ENCODE measurements at places on chromosomes 6 and 20.

GRCh38 chr20:43831481-43832065 lies 83.1 kb upstream of the TOX2 start:
- DNase-seq, result no peak

DNA sequence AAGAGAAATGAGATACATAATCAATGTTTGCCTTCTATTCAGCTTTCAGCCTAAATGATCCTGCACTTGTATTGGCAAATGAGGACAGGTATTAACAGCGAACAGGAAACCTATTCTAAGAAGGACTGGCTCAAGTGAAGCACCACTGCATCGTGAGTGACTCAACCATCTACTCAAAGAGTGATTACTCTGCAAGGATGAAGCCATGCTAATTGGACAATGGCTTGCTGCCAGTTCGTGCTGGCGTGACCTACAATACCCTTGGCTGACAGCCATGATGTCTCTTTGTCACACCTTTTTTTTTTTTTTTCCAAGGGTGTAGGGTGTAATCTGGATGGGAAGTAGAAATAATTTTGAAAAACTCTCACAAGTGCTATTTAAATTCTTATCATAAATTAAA lies 104.9 kb downstream of the GJA10 start:
- DNase-seq, result peak; percentile 48

GRCh38 chr6:4675121-4675520 lies 101.1 kb upstream of the CDYL start:
- DNase-seq, result no peak

GRCh38 chr6:14596410-14596809 lies 478.8 kb downstream of the CD83 start:
- peak; percentile 11 for DNase-seq

DNA sequence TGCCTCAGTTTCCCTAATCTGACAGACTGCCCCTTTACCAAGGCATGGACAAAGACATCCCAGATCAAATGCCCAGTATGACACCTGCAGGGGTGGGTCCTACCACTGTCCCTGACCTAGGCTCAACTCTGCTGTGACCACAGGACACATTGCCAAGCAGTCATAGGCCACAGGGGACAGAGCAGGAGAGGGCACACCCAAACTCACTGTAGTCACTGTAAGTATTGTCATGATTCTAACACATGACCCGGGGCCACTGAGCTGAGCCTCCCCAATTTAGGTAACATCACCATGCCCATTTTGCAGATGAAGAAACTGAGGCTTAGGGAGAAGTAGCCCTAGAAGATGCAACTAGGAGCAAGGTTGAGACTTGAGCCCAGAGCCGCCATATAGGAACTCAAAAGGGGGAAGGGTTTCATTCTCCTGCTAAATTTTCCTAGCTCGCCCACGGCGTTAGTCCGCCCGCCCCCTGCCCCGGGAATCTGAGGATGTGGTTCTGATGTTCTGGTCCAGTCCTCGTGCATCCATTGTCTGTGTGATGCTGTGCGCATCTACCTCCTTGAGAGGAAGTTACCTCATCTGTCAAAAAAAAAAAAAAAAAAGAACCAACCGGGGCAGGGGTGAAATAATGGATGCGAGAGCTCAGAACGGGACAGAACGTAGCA lies 44.8 kb downstream of the PMEPA1 start:
- DNase-seq, result no peak

- no peak for DNase-seq
Observed at GRCh38 chr6:53813801-53814200, 19.0 kb downstream of the LRRC1 start.

DNA sequence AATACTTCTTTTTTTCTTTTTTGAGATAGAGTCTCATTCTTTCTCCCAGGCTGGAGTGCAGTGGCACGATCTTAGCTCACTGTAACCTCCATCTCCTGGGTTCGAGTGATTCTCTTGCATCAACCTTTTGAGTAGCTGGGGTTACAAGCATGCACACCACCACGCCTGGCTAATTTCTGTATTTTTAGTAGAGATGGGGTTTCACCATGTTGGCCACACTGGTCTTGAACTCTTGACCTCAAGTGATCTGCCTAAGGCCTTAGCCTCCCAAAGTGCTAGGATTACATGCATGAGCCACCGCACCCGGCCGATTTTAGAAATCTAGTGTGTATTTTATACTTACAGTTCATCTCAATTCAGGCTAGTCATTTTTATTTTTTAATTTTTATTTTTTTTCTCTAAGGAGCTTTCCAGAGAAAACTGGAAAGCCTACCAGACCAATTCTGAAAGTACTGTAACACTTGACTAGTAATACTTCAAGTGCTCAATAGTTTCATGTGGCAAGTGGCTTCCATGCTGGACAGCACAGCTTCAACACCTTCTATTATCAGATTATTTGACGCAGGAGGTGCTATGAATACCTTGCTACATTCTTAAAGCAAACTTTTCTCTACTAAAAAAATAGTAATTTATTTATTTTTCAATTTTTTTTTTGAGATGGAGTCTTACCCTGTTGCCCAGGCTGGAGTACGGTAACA lies 25.0 kb downstream of the POLR1C start:
- DNase-seq, result no peak

GRCh38 chr6:815348-815738 lies 122.4 kb upstream of the EXOC2 start:
- DNase-seq, result no peak

GRCh38 chr20:44102582-44102981 lies 84.4 kb downstream of the JPH2 start:
- DNase-seq, result no peak

DNA sequence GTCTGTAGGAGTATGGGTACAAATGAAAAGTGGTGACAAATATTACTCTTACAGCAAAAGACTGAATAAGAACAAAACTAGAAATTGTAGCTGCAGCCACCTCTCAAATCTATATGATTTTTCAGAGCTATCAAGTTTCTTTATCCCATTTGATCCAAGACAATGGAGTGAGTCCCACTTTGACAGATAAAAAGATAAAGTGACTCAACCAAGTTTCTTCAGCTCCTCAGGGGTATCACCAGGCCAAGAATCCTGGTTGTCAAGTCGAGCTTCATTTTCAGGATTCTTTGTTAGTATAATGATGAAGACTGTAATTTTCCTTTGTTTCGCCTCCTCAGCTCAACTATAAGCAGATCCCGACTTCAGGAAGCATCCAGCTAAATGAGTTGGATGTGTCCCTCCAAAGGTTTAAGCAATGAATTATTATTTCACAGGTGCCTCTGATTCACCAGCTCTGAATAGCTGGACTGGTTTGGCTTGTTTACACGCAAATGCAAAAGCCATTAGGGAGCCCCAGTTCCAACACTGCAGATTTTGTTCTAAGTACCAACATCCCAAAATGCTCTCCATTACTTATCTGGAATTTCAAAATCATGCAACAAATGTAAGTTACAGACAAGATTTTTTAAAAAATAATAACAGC lies 238.9 kb downstream of the MAFB start:
- no peak for DNase-seq

DNA sequence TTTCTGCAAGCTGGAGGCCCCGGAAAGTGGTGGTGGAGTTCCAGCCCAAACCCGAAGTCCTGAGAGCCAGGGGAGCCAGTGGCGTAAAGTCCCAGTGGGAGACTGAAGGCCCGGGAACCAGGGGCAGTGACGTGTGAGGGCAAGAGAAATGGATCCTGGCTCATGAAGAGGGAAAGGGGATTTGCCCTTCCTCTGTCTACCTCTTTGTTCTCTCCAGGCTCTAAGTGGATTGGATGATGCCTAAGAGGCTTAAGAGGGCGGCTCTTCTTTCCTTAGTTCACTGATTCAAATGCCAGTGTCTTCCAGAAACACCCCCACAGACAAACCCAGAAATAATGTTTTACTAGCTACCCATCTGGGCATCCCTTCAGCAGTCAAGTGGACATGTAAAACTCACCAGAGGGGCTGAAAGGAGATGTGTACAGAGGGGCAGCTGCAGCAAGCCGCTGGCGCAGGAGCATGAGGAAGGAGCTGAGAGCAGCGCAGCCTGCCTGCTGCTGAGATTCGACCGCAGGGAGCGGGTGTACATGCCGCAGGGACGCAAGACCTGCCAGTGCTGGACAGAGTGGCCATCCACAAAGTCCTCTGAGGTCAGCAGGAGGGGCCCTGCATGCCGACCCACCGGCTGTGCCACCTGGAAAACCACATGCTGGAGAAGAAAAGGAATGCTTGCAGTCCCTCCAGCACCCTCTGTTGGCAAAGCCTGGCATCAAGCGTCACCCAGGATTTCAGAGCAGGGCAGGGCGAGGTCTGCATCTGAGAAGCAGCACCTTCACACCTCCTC lies 29.5 kb downstream of the CDYL start:
- no peak for DNase-seq

Data from activated CD4-positive, alpha-beta T cell treated with anti-CD3 and anti-CD28 coated beads, Interleukin-2, amount 50 U/mL, for 48 hours (primary cell).